ENCODE measurements at places on chromosomes 4 and X.

DNA sequence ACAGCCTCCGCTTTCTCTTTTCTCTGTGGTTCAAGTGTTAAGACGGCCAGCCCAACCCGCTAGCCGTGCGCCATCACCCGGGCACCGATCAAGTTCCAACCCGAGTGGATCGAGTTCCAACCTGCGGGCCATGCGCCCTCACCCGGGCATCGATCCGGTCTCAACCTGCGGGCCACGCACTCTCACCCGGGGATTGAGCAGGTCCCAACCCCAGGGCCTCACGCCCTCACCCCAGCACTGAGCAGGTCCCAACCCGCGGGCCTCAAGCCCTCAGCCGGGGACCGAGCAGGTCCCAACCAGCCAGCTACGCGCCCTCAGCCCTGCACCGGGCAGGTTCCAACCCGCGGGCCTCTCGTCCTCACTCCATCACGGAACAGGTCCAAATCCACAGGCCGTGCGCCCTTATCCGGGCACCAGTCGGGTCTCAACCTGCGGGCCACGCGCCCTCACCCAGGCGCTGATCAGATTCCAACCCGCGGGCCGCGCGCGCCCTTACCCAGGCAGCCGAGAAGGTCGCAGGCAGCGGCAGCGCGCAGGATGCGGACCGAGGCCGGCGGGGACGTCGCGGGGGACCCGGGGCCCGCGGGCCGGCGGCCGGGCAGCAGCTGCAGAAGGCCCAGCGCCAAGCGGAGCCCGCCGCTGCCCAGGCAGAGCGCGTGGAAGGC is 443 bp downstream of the GPR143 start:
- peak overlapping the region; percentile 24 for H3K4me3 ChIP-seq
- no peak overlapping the region for H3K27ac ChIP-seq
- no peaks in the 10 kb centered on the region for H3K36me3 ChIP-seq
- H3K27me3 ChIP-seq: no peaks in the 10 kb centered on the region
- DNase-seq: peak; percentile 42

DNA sequence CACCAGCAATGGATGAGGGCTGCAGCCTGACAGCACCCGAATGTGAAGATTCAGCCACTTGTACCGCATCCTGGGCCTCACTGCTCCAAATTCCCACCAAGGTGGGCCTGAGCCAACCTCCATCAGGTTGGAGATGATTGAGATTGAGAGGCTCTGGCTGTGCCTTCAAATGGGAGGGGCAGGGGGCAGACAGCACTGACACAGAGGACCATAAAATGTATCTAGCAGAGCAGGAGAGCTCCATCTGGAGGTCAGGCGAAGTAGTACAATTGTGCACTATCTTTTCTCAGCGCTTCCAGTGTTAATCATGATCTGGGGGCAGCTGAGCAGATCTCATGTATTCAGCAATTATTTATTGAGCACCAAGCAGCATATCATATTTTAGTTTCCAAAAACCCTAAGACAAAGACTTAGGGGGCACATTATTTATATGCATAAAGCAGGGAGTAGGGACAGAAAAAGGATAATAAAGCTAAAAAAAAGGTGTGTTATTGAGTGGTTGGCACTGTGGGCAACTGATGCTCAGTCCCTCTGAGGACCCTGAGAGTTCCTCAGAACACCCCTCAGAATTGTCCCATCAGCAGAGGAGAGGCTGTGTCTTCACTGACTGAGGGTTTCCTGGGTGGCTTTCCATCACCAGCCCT is 31.6 kb upstream of the C1QTNF7 start:
- H3K4me3 ChIP-seq: no peak overlapping the region
- H3K27ac ChIP-seq: no peak overlapping the region
- H3K27me3 ChIP-seq: no peaks in the 10 kb centered on the region
- no peaks in the 10 kb centered on the region for H3K36me3 ChIP-seq
- H3K4me1 ChIP-seq: no peaks in the 10 kb centered on the region
- DNase-seq: peak; percentile 82

DNA sequence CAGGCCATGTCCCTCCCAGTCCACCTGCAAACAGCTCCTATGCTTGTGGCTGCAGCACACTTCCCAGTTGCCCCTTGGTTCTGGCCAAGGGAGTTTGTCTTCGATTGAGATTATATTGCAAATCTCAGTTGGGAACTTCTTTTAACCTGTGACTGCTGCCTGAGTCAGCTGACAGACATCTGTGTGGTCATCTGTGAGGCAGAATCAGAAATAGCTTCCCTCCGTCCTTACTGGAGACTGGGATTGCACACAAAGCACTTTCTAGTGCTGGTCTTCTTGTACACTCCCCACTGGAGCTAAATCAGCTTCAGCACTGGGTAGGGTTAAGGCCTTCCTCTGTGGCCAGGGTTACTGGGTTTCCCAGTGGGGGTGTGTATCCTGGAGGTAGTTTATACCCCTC is 34.3 kb downstream of the ZNF330 start:
- no peak overlapping the region for H3K4me3 ChIP-seq
- H3K27ac ChIP-seq: no peak overlapping the region
- H3K36me3 ChIP-seq: no peaks in the 10 kb centered on the region
- no peaks in the 10 kb centered on the region for H3K4me1 ChIP-seq
- DNase-seq: no peak

- no peaks in the 10 kb centered on the region for H3K36me3 ChIP-seq
- peaks cover 2% of the 10 kb centered on the region for H3K4me1 ChIP-seq
- DNase-seq: no peak
- no peak overlapping the region for H3K27ac ChIP-seq
- no peak overlapping the region for H3K4me3 ChIP-seq
- H3K27me3 ChIP-seq: no peaks in the 10 kb centered on the region
Measured at GRCh38 chr4:183434264-183434663, 10.2 kb upstream of the CDKN2AIP start.

- DNase-seq: peak; percentile 41
- H3K27me3 ChIP-seq: no peaks in the 10 kb centered on the region
- H3K36me3 ChIP-seq: no peaks in the 10 kb centered on the region
- no peak overlapping the region for H3K4me3 ChIP-seq
Measured at GRCh38 chr4:153534792-153535629, 68.9 kb downstream of the TMEM131L start.

DNA sequence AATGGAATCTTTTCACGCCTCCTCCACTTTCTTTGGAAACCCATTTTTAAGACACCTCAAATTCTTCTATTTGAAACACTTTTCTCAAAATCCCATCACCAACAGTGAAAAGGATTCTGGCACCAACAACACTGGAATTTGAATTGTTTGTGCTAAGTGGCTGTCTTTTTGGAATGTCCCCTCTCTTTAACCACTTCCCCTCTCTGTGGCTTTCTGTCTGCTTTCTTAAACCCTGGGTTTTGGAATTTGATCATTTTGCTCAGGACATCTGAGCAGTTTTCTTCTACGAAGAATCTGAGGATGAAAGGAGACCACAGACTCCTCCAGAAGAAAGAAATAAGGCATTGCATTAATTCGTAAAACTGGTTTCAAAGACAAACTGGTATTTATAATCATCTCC is 89.0 kb downstream of the MXRA5 start:
- DNase-seq: no peak
- H3K4me1 ChIP-seq: no peaks in the 10 kb centered on the region
- no peaks in the 10 kb centered on the region for H3K27me3 ChIP-seq
- H3K27ac ChIP-seq: no peak overlapping the region
- no peaks in the 10 kb centered on the region for H3K36me3 ChIP-seq

GRCh38 chr4:124806403-124806802 is 93.9 kb upstream of the ANKRD50 start:
- no peaks in the 10 kb centered on the region for H3K4me1 ChIP-seq
- no peak overlapping the region for H3K4me3 ChIP-seq
- no peak overlapping the region for H3K27ac ChIP-seq
- no peaks in the 10 kb centered on the region for H3K27me3 ChIP-seq
- no peaks in the 10 kb centered on the region for H3K36me3 ChIP-seq

GRCh38 chr4:18130256-18130655 is 108.7 kb upstream of the LCORL start:
- H3K36me3 ChIP-seq: no peaks in the 10 kb centered on the region
- no peaks in the 10 kb centered on the region for H3K4me1 ChIP-seq
- no peak overlapping the region for H3K27ac ChIP-seq
- no peak for DNase-seq
- no peaks in the 10 kb centered on the region for H3K27me3 ChIP-seq

GRCh38 chr4:3346146-3346545 is 53.3 kb downstream of the RGS12 start:
- H3K36me3 ChIP-seq: no peaks in the 10 kb centered on the region
- no peak overlapping the region for H3K27ac ChIP-seq
- no peaks in the 10 kb centered on the region for H3K4me1 ChIP-seq
- H3K4me3 ChIP-seq: no peak overlapping the region
- DNase-seq: peak; percentile 76

- no peaks in the 10 kb centered on the region for H3K27me3 ChIP-seq
- H3K36me3 ChIP-seq: no peaks in the 10 kb centered on the region
- H3K27ac ChIP-seq: no peak overlapping the region
Measured at GRCh38 chr4:54439831-54440243, 210.7 kb downstream of the PDGFRA start.

- H3K27ac ChIP-seq: no peak overlapping the region
- no peaks in the 10 kb centered on the region for H3K27me3 ChIP-seq
- H3K36me3 ChIP-seq: no peaks in the 10 kb centered on the region
- DNase-seq: no peak
Measured at GRCh38 chrX:119684916-119685224, 8.1 kb downstream of the SEPTIN6 start.

- H3K4me3 ChIP-seq: no peak overlapping the region
- no peak for DNase-seq
- no peaks in the 10 kb centered on the region for H3K36me3 ChIP-seq
- H3K27ac ChIP-seq: no peak overlapping the region
- no peaks in the 10 kb centered on the region for H3K27me3 ChIP-seq
- H3K4me1 ChIP-seq: no peaks in the 10 kb centered on the region
Measured at GRCh38 chrX:11264925-11265324, 28.3 kb upstream of the AMELX start.

DNA sequence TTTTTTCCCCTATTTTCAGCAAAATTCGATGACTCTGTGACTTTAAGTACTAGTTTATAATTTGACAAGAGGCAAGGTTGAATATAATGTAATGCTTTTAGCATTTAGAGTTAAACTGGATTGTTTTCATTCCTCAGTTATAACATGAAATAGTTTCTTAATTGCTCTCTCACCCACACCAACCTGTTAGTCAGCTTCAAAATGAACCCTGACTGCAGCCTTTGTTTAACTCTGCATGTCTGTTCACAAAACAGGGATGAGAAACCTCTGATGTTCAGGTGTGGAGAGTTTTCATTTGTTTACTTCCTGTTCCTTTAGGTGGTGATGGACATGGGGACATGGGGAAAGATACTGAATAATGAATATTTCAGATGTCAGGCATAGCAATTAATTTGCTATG is 49.9 kb upstream of the MND1 start:
- no peaks in the 10 kb centered on the region for H3K27me3 ChIP-seq
- no peak overlapping the region for H3K27ac ChIP-seq
- no peak for DNase-seq
- H3K36me3 ChIP-seq: peaks cover 3% of the 10 kb centered on the region

DNA sequence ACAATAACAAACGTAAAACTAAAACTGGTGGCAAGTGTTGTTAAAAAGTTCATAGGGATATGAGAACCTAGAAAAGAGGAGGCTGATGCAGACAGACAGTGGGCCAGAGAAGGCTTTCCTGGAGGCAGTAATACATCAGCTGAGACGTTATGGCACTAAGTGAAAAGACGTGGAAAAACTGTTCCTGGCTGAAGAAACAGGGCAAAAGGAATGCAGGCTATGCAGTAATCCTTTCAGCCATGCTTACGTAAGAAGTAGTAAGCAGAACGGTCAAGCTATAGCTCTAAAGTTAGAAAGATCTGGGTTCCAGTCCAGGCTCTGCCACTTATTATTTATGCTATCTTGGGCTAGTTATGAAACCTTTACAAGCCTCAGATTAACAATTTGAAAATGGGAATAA is 6.4 kb downstream of the LAMTOR3 start:
- peak; percentile 22 for DNase-seq
- H3K4me3 ChIP-seq: no peak overlapping the region
- no peaks in the 10 kb centered on the region for H3K4me1 ChIP-seq
- no peak overlapping the region for H3K27ac ChIP-seq
- no peaks in the 10 kb centered on the region for H3K27me3 ChIP-seq
- H3K36me3 ChIP-seq: no peaks in the 10 kb centered on the region

- no peak for DNase-seq
- no peaks in the 10 kb centered on the region for H3K27me3 ChIP-seq
- no peak overlapping the region for H3K27ac ChIP-seq
- peaks cover 3% of the 10 kb centered on the region for H3K4me1 ChIP-seq
Measured at GRCh38 chr4:56231410-56231809, 155.9 kb downstream of the AASDH start.

DNA sequence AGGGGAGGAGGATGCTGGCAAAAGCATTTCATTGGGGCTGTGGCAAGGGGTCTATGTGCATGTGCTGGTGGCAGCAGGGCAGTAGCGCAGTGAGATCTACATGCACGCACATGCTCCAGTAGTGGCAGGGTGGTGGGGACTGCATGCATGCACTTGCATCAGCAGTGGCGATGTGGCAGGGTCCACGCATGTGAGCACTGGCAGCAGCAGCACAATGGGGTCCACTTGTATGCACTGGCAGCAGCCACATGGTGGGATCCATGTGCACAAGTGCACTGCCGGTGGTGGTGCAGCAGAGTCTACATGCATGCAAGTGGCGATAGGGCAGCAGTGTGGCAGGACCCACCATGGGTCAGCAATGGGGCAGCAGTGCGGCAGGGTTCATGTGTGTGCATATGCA is 233.1 kb downstream of the THOC2 start:
- H3K27ac ChIP-seq: no peak overlapping the region
- H3K4me1 ChIP-seq: no peaks in the 10 kb centered on the region
- H3K27me3 ChIP-seq: no peaks in the 10 kb centered on the region
- no peaks in the 10 kb centered on the region for H3K36me3 ChIP-seq

Data from mesendoderm (in vitro differentiated cells).